ENCODE measurements at places on chromosomes 5 and 9.

GRCh38 chr5:153437251-153437650, 53.2 kb upstream of the GRIA1 start:
- no peak for DNase-seq

- no peak for DNase-seq
These were observed 96.2 kb upstream of the GDNF start for GRCh38 chr5:37936091-37936490.

- no peak for DNase-seq
These were observed 24.0 kb upstream of the AIF1L start for GRCh38 chr9:131072107-131072870.

DNA sequence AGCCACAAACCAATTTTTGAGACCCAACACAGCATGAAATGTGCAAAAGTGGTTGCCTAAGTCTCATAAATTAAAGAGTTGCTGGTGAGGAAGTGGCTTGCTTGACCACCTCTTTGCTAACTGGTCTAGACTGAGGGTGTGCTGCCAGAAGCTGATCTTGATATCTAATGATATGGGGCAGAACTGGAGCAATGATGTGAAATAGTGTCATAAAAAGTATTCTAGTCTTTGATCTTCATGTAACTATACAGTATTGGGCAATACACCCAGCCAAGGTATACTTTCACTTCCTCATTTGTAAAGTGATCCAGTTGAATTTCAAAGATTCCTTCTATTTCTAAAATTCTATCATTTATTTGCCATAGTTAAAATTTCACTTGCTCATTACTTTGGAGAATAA, 5.9 kb upstream of the YTHDC2 start:
- no peak for DNase-seq

DNA sequence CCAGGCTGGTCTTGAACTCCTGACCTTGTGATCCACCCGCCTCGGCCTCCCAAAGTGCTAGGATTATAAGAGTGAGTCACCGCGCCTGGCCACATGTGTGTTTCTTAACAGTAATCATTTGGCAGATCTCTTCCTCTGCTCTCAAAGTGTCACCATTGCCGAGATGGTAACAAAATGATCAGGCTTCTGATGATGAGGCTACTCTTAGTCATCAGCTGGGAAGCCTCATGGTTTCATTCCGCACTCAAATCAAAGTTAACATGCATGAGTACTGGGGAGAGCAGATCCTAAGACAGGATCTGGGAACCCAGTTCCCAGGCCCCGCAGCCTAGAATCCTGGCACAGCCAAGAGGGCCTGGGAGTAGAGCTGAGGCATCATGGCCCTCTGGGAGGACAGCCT, 27.4 kb downstream of the BARHL1 start:
- no peak for DNase-seq

DNA sequence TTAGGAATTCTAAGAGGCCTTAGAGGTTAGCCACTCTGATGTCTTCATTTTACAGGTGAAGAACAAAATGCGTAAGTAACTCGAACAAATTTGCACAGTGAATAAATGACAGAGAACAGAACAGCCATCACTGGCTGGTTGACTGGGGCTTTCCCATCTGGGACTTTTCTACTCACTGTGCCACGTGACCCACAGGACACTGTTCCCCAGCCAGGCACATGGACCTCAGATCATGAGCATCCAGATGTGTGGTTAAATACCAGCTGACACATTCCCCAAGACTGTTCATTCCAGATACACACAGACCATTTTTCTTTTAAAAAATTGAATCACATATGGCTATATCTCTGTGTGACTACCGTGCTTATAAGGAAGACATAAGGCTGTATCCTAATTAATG, 25.8 kb upstream of the MED10 start:
- DNase-seq, result no peak

- DNase-seq, result no peak
These were observed 118.1 kb downstream of the C9orf152 start for GRCh38 chr9:110089681-110090370.

DNA sequence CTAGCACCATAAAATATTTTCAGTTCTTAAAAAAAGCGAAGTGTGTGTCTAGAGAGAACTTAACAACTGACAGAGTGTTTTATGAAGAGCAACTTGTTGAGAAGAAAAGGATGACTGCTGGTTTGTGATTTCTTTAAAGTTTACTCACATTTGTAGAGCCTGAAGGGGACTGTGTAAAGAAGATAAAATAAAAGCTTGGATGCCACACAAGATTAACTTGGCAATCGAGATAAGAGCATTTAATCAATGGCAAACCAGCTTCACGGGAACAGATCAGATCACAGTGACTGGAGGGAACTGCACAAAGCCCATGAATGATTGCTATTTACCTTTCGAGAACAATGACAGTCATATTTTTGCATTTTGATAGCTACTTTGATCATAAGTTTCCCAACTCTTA, 2013.1 kb upstream of the CDH9 start:
- DNase-seq, result no peak

GRCh38 chr5:144307736-144308135, 137.1 kb downstream of the KCTD16 start:
- no peak for DNase-seq

DNA sequence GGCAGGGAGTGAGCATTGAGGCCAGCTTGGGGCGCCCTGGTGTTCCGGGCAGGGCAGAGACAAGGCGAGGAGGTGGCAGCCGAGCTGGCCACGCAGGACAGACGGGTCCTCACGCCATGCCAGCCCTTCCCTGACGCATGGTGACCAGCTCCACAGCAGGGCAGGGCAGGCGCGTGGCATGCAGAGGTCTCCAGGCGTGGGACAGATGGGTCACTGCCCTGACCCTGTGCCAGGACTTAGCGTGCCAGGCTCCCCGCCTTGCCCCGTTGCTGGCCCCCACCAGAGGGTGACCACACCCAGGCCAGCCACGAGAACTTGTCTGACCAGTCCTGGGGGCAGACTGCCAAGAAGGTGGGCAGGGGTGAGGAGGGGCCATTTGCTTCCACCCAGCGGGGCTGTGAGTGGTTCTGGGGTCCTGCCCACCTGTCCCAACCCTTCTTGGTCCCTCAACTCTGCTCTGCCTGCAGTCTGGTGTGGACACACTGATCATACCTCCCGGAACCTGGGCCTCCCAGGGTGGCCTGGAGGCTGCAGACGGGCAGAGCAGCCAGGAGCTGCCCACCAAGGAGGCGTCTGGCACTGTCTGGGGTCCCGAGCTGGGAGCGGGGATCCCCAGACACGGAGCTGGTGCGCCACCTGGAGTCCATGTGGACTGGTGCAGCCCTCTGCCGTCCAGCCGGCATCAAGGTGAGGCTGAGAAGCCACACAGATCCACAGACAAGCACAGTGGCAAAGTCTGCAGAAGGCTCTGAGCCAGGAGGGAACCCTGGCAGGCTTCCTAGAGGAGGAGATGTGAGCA, at the start of gene RNF224:
Gene RNF224 (plus strand): TSS at position 449 of the 799 bp plus-strand sequence. CDS start 834 bp downstream, outside the sequence.
- no peak for DNase-seq

- no peak for DNase-seq
These were observed 16.8 kb downstream of the FAM78A start for GRCh38 chr9:131259432-131259898.

- DNase-seq, result no peak
These were observed 40.7 kb downstream of the EBF1 start for GRCh38 chr5:159058716-159059636.

All from urinary bladder (tissue), 4 donors.